ENCODE measurements at places on chromosomes 7 and 10.

GRCh38 chr10:12782537-12782936 is 219.0 kb downstream of the CCDC3 start:
- no peak for DNase-seq

GRCh38 chr7:134504660-134505164 is 22.7 kb upstream of the AKR1B10 start:
- DNase-seq: no peak

DNA sequence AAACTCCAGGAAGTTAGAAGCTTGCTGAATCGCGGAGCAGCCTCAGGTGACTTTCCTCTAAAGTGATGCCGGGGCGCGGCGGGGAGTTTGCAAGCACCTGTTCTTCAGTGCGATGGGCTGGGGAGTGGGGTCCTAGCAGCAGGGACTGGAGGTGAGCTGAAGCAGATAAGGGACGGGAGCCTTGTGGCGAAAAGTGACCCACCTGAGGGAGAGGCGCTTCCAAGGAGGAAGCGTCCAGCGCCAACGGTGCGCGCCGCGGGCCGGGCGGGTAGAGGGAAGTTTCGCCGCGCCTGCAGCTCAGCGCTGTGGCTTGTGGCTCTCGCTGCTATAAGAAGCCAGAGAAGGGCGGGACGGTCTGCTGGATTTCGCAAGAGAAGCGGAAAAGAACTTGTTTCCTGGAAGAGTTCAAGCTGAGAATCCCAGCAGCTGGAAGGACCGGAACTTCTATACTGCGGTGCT is at the start of gene STEAP4:
TSS of gene STEAP4 (minus strand) at position 305 of the 459 bp plus-strand sequence. CDS start 22,625 bp downstream, outside the sequence.
- DNase-seq: no peak

GRCh38 chr7:84060760-84061261 is 133.8 kb downstream of the SEMA3A start:
- no peak for DNase-seq

DNA sequence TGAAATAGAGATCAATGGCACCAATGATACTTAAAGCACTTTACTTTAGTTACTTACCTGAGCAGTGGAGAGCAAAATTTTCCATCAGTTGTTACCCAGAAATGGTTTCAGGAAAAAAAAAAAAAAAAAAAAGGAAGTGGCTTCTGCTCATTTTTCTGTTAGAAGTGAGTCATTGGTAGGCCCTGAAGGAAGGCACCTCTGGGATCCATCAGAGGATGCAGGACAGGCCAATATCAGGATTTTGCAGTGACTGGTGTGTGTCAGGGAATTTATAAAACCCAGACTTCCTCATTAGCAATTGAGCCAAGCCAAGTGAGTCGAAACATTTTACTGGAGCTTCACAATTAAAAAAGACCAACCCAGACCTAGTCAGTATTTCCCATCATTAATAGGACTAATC is 2.3 kb upstream of the SMIM30 start:
- DNase-seq: no peak

- no peak for DNase-seq
Measured at GRCh38 chr7:20307119-20307518, 23.6 kb upstream of the ITGB8 start.
